HT1080 (cell line): ENCODE measurements at places on chromosomes 13 and 19. TPM values are rescaled to one million over a fixed set of nuclear protein-coding genes. Genes with fewer than 3 reads are reported as not detected.

GRIN3B gene
- 0.03 TPM in 1 of 2 replicates, not detected in the other for total RNA-seq

ZNF134 gene
- total RNA-seq, result 25.0 and 33.3 TPM in 2 replicates

ZNF99 gene
- not detected in 2 replicates for total RNA-seq

NCCRP1 gene
- total RNA-seq, result 0.10 TPM in 1 of 2 replicates, not detected in the other

DYRK1B gene
- total RNA-seq, result 0.60 and 1.3 TPM in 2 replicates

NLRP11 gene
- 0.03 and 0.13 TPM in 2 replicates for total RNA-seq

SGTA gene
- total RNA-seq, result 104 and 131 TPM in 2 replicates

STRN4 gene
- 77.2 and 89.3 TPM in 2 replicates for total RNA-seq

COL4A2 gene
- 219 and 244 TPM in 2 replicates for total RNA-seq

SSC5D gene
- 0.05 and 0.07 TPM in 2 replicates for total RNA-seq

BLVRB gene
- 44.5 and 48.3 TPM in 2 replicates for total RNA-seq
